ENCODE measurements at places on chromosomes 2 and 18.

DNA sequence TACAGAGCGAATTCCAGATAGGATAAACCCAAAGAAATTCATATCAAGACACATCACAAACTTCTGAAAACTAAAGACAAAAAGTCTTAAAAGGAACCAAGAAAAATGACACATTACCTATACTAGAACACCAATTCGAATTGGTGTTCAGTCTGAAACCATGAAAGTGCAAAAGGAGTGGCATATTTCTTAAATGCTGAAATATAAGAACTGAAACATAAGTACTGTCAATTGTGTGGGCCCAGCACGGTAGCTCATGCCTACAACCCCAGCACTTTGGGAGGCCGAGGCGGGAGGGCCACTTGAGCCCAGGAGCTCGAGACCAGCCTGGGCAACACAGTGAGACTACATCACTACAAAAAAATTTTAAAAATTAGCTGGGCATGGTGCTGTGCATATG lies 43.4 kb downstream of the TMEM131 start:
- DNase-seq: no peak

GRCh38 chr18:58275176-58275575 lies 231.2 kb downstream of the NEDD4L start:
- DNase-seq: no peak

- DNase-seq: no peak
These were observed 404.2 kb downstream of the STK39 start for GRCh38 chr2:167843217-167843616.

- DNase-seq: no peak
These were observed 157.9 kb downstream of the CD226 start for GRCh38 chr18:69789794-69790193.

- no peak for DNase-seq
These were observed 13.8 kb upstream of the SLC25A52 start for GRCh38 chr18:31774477-31774785.
